ENCODE measurements at places on chromosomes 2 and 18. TPM values are rescaled to one million over a fixed set of nuclear protein-coding genes. Genes with fewer than 3 reads are reported as not detected.

DNA sequence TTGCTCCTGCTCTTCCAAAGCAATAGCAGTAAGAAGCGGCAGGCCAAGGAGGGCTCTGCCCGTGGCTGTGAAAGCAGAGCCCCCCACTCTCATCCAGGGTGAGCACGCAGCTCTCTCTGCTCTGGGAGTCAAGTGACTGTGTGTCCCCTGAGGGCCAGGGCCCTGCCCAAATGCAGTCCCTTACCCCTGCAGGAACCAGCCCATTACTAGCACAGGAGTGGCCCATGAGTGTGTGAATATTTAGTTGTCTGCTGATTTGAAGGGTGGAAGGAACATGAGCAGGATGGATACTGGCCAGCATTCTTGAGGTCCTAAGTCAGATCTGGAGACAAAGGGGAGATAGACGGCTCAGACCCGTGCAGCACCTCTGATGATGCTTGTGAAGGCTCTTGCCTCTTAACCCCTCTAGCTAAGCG, 69.7 kb upstream of the FOSL2 start:
- no peaks in the 10 kb centered on the region for H3K36me3 ChIP-seq
- H3K27ac ChIP-seq: peak overlapping the region; percentile 68
- H3K4me1 ChIP-seq: peaks cover 50% of the 10 kb centered on the region
- no peak overlapping the region for H3K4me3 ChIP-seq

The DCC gene
- 0.66 TPM for total RNA-seq

DNA sequence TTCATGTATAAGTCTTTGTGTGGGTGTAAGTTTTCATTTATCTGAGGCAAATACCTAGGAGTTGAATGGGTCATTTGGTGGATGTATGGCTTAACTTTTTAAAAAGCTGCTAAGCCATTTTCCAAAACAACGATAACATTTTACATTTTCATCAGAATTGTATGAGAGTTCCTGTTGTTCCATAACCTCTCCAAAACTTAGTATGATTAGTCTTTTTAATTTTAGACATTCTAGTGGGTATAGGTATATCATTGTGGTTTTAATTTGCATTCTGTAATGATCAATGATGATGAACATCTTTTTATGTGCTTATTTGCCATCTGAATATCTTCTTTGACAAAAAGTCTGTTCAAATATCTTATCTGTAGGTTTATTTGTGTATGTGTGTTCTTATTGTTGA, 74.4 kb upstream of the UGP2 start:
- no peaks in the 10 kb centered on the region for H3K27me3 ChIP-seq
- peaks cover 28% of the 10 kb centered on the region for H3K4me1 ChIP-seq
- H3K27ac ChIP-seq: no peak overlapping the region
- H3K4me3 ChIP-seq: no peak overlapping the region
- no peak for DNase-seq

The TBC1D8 gene
- total RNA-seq: 32.0 TPM

- H3K4me1 ChIP-seq: no peaks in the 10 kb centered on the region
- H3K4me3 ChIP-seq: no peak overlapping the region
- no peak for DNase-seq
- H3K36me3 ChIP-seq: no peaks in the 10 kb centered on the region
These were observed 166.0 kb upstream of the PIK3C3 start for GRCh38 chr18:41789001-41789400.

DNA sequence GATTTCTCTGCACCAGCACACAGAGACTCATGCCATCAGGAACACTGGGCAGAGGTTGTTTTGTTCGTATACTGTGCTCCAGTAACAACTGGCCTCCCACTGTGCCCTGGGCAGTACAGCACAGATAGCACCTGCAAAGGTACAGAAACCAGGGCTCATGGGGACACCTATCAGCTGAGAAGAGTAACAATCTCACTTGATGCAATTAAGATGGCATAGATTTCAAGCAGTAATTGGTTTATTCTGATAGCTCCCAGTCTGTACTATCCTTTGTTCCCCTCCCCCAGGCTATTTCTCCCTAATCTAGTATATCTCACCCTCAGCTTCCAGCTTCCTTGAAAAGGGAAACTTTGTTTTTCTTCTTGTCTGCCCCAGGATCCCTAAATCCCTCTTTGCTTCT, 343.9 kb upstream of the MMADHC start:
- H3K4me1 ChIP-seq: no peaks in the 10 kb centered on the region
- H3K27me3 ChIP-seq: no peaks in the 10 kb centered on the region
- no peak overlapping the region for H3K27ac ChIP-seq
- no peak overlapping the region for H3K4me3 ChIP-seq
- no peaks in the 10 kb centered on the region for H3K36me3 ChIP-seq

The DNAH6 gene
- 0.18 TPM for total RNA-seq

- H3K36me3 ChIP-seq: peaks cover 5% of the 10 kb centered on the region
- H3K4me3 ChIP-seq: no peak overlapping the region
- no peak overlapping the region for H3K27ac ChIP-seq
These were observed 70.5 kb downstream of the PSMG2 start for GRCh38 chr18:12773369-12773768.

- peaks cover 1% of the 10 kb centered on the region for H3K4me1 ChIP-seq
- no peaks in the 10 kb centered on the region for H3K27me3 ChIP-seq
- H3K36me3 ChIP-seq: no peaks in the 10 kb centered on the region
These were observed 69.3 kb upstream of the YWHAQ start for GRCh38 chr2:9700109-9700495.

The CCDC85A gene
- 0.22 TPM for total RNA-seq

DNA sequence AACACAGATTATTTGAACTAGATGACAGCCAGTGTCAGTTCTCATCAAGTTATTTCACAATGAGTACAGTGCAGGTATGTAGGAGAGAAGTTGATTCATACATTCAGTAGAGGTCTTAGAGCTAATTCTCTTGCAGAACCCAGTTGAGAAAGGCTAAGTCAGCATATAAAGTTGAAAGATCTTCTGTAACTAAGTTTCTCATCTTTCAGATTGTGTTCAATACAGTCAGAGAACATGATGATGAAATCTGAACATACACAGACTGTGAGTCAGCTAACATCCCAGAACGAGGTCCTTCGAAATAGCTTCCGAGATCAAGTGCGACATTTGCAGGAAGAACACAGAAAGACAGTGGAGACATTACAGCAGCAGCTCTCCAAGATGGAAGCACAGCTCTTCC, 41.9 kb upstream of the LIMS1 start:
- H3K27me3 ChIP-seq: no peaks in the 10 kb centered on the region
- H3K36me3 ChIP-seq: peaks cover 42% of the 10 kb centered on the region
- no peak overlapping the region for H3K27ac ChIP-seq
- H3K4me1 ChIP-seq: no peaks in the 10 kb centered on the region

The CAPN13 gene
- 2.4 TPM for total RNA-seq

The COL4A4 gene
- 1.9 TPM for total RNA-seq

- H3K36me3 ChIP-seq: peaks cover 2% of the 10 kb centered on the region
- no peak overlapping the region for H3K27ac ChIP-seq
- no peak overlapping the region for H3K4me3 ChIP-seq
- no peak for DNase-seq
- H3K27me3 ChIP-seq: no peaks in the 10 kb centered on the region
These were observed 71.5 kb downstream of the TMEM247 start for GRCh38 chr2:46550686-46551404.

DNA sequence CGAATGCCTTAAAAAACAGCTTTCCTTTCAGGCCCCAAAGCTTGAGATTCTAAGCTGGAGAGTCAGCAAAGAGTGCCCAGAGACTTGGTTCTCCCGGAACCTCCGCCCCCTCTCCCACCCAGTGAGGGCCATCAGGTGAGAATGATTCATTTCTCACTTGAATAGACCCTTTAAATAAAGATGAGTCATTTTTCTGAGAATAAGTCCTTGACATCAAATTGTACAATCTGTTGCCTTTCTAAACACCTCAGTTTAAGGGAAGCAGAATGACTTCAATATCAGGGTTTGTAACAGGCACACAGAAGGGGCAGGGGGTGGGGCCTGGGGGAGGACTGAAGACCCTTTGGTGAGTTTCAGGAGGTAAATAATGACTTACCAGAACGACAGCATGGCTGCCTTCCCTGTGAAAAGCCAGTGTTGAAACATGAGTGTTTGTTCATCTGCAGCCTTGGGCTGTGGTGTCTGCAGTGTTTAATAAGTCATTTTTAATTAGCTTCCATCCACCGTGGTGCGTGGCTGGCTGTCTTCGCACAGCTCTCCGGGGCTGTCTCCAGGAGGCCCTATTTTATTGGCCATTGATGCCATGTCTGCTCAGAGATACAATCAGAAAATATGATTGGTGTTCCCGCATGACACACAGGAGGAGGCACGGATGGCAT, 134.9 kb upstream of the ZNF236 start:
- H3K36me3 ChIP-seq: no peaks in the 10 kb centered on the region
- H3K4me1 ChIP-seq: peaks cover 19% of the 10 kb centered on the region
- H3K4me3 ChIP-seq: no peak overlapping the region
- H3K27me3 ChIP-seq: no peaks in the 10 kb centered on the region
- DNase-seq: no peak

DNA sequence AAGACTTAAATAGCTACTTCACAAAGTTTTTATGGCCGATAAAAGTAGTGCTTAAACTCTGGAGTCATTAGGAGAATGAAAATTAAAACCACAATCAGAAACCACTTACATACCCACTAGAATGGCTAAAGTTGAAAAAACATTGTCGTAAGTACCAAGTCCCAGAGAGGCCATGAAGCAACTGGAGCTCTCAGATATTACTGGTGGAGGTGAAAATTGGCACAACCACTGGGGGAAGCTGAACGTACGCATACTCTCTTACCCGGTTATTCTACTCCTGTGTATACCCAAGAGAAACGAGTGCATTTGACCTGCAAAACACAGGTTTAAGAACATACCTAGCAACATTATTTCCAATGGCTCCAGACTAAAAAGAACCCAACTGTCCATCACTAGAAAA, 76.5 kb upstream of the TMEM247 start:
- 0 out of 2 replicates have a peak, but pooled peaks cover 2% of the 10 kb centered on the region for H3K4me1 ChIP-seq
- DNase-seq: no peak
- H3K4me3 ChIP-seq: no peak overlapping the region
- no peaks in the 10 kb centered on the region for H3K36me3 ChIP-seq

- no peak overlapping the region for H3K27ac ChIP-seq
- DNase-seq: no peak
- no peaks in the 10 kb centered on the region for H3K36me3 ChIP-seq
- H3K4me3 ChIP-seq: no peak overlapping the region
These were observed 80.0 kb downstream of the RHBDD1 start for GRCh38 chr2:226915846-226916360.

DNA sequence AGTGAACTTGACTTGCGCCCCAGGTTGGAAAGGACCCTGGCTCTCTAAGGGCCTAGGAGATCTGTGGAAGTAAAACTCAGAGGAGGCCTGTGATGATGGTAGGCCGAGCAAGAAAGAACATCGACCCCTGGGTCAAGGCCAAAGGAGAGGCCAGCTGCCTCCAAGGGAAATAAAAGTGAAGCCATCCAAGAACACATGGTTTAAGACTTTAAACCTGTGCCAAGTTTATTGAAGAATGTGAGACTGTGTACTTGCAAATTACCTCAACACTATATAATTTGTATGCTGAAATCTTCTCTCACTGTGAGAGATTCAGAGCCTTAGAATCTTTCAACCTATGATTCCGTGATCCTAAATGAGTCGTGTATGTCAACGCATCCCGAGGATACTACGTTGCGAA, 40.7 kb upstream of the COBLL1 start:
- no peak overlapping the region for H3K4me3 ChIP-seq
- H3K27ac ChIP-seq: no peak overlapping the region
- peaks cover 7% of the 10 kb centered on the region for H3K4me1 ChIP-seq
- DNase-seq: no peak
- no peaks in the 10 kb centered on the region for H3K36me3 ChIP-seq

DNA sequence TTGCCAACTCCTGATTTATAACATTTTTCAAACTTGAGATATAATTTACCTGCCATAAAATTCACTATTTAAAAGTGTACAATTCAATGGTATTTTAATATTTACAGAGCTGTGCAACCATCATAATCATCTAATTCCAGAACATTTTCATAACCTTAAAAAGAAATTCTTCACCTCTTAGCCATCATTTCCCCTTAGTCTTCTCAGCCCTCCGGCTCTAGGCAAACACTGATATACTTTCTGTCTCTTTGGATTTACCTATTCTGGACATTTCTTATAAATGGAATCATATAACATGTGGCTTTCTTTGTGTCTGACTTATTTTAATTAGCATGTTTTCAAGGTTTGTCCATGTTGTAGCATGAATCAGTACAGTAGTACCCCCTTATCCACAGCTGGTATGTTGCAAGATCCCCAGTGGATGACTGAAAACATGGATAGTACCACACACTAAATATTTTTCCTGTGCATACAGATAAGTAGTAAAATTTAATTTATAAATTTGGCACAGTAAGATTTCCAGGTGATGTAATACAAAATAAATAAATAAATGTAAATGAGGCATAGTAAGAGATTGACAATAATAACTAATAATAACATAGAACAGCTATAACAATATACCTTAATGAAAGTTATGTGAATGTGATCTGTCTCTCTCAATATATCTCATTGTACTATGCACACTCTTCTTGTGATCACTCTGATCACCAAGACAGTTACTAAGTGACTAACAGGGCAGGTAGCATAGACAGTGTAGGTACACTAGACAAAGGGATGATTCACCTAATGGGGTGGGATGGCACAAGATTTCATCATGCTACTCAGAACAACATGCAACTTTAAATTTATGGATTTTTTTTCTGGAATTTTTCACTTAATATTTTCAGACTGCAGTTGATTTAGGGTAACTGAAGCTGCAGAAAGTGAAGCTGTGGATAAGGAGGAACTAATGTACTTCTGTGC, 73.1 kb downstream of the RAB3GAP1 start:
- H3K27me3 ChIP-seq: no peaks in the 10 kb centered on the region
- no peak overlapping the region for H3K27ac ChIP-seq
- H3K4me3 ChIP-seq: no peak overlapping the region
- no peaks in the 10 kb centered on the region for H3K4me1 ChIP-seq
- peaks cover 16% of the 10 kb centered on the region for H3K36me3 ChIP-seq

- no peaks in the 10 kb centered on the region for H3K27me3 ChIP-seq
- no peak overlapping the region for H3K4me3 ChIP-seq
These were observed 59.9 kb downstream of the PTPRM start for GRCh38 chr18:7626922-7627440.

- no peaks in the 10 kb centered on the region for H3K36me3 ChIP-seq
- H3K4me1 ChIP-seq: no peaks in the 10 kb centered on the region
- no peak for DNase-seq
- no peak overlapping the region for H3K27ac ChIP-seq
- no peak overlapping the region for H3K4me3 ChIP-seq
These were observed 75.6 kb downstream of the TPGS2 start for GRCh38 chr18:36752929-36753865.

DNA sequence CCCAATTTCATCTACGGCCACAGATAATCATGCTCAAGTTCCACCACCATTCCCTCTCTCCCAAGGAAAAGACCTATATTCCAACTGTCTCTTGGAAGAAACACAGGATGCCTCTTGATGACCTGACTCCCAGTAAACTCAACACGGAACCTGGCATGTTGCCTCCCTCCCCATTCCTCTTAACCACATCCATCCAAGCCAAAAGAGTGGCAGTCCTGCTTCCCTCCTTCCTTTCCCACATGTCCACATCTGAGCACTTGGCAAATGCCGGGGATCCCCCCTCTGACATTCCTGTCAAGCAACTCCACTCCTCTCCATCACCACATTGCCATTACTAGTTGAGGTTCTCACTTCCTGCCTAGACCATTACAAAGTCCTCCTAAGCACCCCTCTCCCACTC, 49.4 kb downstream of the PID1 start:
- no peaks in the 10 kb centered on the region for H3K36me3 ChIP-seq
- H3K4me3 ChIP-seq: no peak overlapping the region

The CYTIP gene
- total RNA-seq: 0.89 TPM

Data from WTC11 (cell line).